ENCODE measurements at places on chromosomes 16 and 17.
A peak's percentile ranks its signal among the peaks of the same experiment; 100 is the strongest.

DNA sequence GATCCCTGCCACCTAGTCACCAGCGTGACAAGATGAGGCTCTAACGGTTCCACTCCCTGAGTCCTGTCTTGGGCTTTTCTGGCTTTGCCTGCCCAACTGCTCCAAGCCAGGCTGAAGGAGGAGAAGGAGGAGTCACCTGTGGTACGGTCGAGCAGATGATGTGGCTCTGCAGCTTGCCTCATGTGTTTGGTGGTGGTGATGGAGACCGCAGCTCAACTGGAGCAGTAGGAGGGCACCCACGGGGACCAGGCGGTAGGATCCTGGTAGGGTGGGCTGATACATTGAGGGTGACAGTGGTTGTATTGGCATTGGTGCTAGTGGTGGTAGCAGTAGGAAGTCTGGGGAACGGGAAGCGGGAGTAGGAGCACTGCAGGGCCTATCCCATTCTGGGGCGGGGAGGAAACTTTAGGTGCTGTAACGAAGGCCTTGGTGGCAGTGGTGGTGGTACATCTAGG is 202.8 kb upstream of the WSB1 start:
- DNase-seq = no peak

DNA sequence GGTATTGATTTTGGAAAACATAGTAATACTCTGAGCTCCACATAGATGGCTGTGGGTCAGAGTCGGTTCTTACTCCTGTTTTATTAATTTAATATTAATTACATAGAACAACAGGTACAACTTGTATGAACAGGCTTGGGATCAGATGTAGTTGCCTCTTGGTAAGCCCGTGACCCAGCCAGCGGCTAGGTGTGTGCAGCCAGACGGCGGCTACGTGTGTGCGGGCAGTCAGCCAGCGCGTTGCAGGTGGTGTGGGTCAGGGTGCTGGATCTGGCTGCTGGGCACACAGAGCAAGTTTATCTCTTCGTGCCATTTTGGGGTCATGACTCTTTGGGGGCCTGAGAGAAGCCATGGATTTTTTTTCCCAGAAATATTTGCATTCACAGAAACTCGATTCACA is 30.3 kb downstream of the DBNDD1 start:
- no peak for DNase-seq

DNA sequence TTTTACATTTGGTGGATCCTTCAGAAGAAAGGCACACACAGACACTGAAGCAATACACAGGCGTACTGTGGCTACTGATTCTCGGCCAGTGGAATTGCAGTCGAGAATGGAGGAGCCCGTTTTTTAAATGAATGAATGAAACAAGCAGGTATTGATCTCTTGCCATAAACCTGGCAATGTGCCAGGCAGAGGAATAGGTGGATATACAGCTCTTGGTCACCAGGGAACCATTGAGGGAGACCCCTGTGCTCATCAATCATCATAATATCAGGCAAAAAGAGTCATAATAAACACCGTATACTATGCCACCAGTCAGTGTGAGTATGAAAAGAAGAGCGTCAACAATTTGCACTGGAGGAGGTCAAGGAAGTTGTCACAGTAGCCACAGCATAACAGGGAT is 140.3 kb upstream of the FOXF1 start:
- no peak for DNase-seq

GRCh38 chr17:42062681-42063080 is 12.3 kb upstream of the C17orf113 start:
- DNase-seq = no peak

GRCh38 chr17:29212094-29212631 is 32.0 kb upstream of the MYO18A start:
- no peak for DNase-seq

GRCh38 chr17:80414508-80414802 is 512 bp upstream of the ENDOV start:
- DNase-seq = no peak

- DNase-seq = no peak
Observed at GRCh38 chr16:29876217-29876593, 13.2 kb upstream of the CDIPT start.

DNA sequence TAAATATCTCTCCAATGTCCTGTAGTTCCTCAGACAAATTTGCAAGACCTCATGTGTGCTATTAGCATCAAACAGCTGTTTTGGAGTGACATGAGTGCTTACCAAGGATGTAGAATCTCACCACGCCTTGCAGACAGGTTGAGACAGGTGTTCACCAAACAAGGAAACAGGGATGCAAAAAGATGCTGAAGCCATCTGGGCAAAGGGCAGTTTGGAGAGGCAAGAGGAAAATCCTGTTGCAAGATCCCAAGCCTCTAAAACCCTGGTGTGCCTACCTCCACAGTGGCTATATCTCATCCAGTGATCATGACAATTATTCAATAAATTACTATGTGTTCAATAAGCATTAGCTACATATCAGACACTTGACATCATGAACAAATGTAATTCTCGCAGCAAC is 373.7 kb downstream of the SOX9 start:
- DNase-seq = no peak

DNA sequence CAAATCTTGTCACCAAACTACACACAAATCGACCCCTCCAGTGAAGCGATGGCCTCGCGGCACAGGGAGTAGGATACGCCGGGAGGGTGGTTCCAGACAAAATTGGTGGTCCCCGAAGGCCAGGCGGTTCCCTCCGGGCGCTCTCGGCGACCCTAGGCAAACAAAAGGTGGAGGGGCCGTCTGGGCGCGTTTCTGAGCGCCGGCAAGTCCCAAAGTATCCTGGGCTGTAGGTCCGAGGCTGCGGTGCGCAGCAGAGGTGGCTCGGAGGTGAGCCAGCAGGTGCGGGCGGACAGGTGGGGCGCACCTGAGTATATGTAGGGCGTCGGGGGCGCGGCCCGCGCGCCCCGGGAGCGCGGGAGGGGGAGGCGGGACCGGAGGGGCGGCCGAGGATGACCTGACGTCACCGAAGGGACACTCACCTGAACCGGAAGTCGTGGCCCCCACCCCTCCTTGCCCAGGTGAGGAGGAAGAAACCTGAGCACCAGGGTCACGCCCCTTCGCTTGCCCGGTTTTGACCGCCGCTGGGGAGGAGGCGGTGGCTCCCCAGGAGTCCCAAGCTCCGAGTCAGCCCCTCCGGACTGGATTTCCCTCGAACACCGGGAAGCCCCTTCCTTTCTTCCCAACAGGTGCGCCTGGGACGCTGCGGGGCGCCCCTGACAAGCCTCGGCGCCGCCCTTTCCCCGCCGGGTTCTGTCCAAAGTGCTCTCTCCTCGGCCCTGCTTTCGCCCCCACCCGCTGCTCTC is at the start of gene CLDN7:
Gene CLDN7, minus strand, starts transcription at position 287 of the 743 bp plus-strand sequence. CDS start 435 bp downstream, outside the sequence.
- DNase-seq = no peak

DNA sequence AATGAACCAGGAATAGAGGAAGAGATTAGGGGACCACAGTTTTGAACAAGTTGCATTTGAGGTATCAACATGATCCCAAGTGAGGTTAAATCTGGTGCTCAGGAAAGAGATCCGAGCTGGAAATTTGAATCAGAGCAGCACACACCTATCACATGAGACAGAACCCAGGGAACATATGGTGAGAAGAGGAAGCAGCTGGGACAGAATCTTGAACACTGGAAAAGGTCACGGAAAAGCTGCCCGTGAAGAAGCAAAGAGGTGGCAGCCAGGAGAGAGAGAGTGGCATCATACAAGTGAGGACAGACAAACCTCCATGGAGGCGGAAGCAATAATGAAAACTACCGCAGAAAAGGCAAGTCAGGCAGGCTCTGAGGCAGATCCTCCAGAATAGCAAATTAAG is 36.1 kb downstream of the USP31 start:
- DNase-seq = no peak

- DNase-seq = no peak
Observed at GRCh38 chr16:5885521-5885920, 787.9 kb upstream of the EEF2KMT start.

- DNase-seq = no peak
Observed at GRCh38 chr17:75191584-75191983, 8.8 kb upstream of the SUMO2 start.

GRCh38 chr16:15640966-15641365 is 2.0 kb downstream of the MARF1 start:
- no peak for DNase-seq

- DNase-seq = no peak
Observed at GRCh38 chr16:47388705-47389104, 72.2 kb downstream of the ITFG1 start.

DNA sequence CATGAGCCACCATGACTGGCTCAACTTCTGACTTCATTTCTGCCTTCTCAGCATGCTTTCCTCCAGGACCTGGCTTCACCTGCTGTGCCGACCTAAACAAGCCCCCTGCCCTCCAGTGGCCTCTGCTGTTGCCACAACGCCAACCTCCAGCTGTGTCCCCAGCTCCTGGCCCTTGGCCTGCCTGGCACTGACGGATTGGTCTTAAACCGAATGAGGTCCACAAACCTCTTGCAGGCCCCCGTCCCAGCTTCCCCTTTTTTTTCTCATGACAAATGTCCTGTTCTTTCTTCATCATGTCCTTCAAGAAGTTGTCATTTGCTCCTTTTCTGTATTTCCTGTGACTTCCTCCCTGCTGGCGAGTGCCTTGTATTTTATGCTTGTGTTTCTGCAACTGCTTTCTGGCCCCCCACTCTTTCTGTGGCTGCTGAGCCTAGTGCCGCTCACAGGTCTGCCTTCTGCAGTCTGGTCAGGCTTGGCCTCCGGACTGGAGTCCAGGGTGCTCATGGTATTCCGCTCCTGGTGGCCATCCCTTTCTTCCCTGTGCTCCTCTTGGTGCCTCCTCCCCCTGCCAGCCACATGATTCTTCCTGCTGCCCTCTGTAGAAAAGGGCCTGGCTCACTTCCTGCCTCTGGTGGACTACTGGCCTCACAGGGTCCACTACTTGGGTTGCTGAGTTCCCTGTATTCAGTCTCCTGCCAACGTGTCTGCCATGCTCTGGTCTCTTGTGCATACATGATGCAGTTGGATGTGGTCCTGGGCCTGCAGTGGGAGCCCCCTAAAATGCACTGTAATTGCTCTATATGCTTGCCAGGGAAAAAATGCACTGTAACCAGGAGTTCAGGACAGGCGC is 2.9 kb downstream of the ATP6V0C start:
- no peak for DNase-seq

- DNase-seq = peak; percentile 8
Observed at GRCh38 chr16:1188432-1189189, 35.7 kb downstream of the CACNA1H start.

DNA sequence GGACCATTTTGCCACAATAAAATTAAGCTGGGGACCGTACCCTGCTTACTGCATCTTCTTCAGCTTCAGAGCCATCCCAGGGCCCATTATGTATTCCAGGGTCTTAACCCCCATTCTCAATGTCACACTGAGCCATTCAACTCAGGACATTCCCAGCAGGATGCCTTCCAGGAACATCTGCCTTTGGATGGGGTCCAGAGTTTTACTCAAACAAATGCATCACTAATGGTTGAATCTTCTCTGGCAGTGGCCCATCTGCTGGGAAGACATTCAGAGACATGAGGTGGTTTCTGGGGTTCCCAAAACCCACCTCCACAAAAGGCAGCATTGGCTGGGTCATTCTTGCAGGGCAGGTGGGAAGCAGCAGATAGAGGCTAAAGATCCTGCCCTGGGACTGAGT is 3.4 kb upstream of the SEC14L5 start:
- DNase-seq = no peak

- no peak for DNase-seq
Observed at GRCh38 chr16:81143921-81144471, 47.8 kb upstream of the GCSH start.

DNA sequence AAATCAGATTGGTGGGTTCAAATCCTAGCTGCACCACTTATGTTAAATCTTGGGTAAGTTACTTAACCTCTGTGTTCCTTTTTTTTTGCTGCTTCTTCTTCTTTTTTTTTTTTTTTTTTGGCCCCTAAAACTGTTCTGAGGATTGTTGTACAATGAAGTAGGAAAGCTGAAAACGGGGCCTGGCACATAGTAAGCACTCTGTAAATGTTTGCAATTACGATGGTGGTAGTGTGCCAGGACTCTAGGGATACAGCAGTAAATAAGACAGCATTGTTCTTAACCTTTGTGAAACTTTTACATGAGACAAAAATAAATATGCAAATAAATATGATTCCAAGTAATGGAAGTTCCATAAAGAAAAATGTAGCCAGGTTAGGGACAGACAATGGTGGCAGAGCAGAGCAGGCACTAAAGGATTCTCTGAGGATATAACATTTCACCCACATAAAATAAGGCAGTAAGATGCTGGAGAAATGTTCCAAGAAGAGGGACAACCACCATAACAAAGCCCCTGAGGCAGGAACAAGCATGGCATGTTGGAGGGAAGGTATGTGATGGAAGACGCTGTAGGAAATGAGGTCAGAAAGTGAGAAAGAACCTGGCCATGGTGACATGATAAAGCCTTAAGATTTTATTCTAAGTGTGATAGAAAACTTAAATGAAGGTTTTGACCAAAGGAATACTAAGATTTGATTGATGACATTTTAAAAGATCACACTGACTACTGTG is 127.3 kb downstream of the NLK start:
- no peak for DNase-seq

DNA sequence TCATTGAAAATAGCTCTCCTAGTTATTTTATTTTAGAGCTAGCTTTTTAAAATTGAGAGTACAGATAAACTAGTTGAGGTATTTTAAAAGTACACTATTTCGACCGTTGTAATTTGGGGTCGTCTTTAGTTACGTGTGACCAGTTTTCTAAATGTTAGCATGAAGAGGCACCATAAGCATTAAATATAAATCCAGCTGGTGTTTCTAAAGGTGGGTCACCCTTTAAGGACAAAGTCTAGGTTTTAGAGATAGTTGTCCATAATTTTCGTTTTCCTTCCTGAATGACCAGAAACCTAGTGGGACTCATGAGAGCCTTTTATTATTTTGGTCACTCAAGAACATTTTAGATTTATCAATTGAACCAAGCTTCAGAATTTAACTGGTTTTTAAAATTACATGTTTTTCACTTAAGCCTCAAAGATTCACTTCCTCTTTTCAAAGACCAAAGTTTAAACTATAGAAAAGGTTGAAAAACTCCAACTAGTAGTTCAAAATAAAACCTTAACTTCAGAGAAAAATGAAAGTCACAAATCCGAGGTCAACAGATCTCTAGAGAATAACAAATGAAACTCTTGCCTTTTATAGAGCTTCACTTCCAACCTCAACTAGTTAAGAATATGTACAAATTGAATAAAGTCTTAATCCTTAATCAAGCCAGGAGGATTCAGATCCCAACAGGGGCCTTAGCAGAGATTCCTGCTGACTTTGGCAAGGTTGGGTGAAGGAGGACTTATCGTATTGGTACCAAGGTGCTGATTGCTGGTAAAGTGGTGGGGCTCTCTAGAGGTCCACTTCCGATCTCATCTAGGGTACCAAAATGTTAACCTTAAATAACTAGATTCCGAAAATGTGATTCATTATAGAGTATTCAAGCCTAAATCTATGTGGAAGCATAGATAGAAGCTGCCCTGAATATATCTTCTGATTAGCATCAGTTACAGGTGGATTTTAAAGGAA is 32.5 kb downstream of the PHKB start:
- no peak for DNase-seq

Data from stromal cell of bone marrow (primary cell).